ENCODE measurements at places on chromosomes 1 and 21.

DNA sequence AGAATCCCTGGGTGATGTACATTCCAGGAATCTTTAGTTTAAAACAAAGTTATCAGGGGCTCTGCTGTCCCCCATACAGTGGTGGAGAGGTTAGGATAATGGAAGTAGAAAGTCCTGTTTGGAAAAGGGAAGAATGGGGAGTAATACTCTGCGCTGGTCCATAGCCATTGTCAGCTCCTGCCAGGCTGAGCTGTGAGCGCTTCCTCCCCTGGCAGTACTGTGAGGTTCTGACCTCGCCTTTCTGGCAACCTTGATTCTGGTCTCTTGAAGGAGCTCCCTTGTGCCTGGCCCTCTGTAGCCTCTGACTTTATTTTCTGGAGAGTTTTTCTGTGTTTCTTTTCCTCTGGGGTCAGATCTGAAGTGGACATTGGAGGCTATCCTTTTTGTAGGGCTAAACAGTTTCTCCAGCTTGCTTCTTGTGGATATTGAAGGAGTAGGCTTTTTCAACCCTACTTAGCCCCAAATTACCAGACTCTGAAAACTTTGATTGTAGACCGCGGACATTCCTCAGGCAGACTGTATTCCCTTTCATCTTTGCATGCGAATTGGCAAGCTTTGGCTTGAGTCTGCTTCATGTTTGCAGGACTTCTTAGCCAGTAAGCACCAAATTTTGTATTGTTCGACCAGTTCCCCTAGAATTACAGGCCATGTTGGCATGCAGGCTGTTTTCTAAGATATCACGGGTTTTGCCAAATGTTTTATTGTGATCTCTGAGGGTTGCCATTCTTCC is 13.8 kb downstream of the UBE4B start:
- no peak for DNase-seq

GRCh38 chr1:89761901-89762300 is 58.9 kb upstream of the LRRC8D start:
- no peak for DNase-seq

GRCh38 chr1:154337253-154337894 is 12.0 kb downstream of the ATP8B2 start:
- DNase-seq = no peak

DNA sequence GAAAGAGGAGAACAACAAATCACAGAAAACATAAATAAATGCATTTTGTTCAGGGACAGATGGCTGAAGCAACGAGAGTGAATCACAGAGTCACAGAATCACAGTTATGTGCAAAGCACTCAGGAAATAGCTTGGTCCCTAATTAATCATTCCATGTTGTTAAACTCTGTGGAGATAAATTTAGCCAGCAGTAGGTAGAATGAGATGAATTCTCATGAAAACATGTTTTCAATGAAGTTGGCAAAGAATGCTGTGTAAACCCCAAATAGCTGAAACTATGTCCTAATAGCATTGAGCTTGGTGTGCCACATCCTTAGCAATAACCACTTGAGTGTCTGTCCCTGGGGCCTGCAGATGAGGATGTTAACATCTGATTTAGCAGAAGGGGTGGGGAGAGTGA is 20.4 kb downstream of the LEPR start:
- no peak for DNase-seq

GRCh38 chr1:159441360-159441759 is 1.8 kb downstream of the OR10J1 start:
- no peak for DNase-seq
